ENCODE measurements at places on chromosomes 1 and 21.

DNA sequence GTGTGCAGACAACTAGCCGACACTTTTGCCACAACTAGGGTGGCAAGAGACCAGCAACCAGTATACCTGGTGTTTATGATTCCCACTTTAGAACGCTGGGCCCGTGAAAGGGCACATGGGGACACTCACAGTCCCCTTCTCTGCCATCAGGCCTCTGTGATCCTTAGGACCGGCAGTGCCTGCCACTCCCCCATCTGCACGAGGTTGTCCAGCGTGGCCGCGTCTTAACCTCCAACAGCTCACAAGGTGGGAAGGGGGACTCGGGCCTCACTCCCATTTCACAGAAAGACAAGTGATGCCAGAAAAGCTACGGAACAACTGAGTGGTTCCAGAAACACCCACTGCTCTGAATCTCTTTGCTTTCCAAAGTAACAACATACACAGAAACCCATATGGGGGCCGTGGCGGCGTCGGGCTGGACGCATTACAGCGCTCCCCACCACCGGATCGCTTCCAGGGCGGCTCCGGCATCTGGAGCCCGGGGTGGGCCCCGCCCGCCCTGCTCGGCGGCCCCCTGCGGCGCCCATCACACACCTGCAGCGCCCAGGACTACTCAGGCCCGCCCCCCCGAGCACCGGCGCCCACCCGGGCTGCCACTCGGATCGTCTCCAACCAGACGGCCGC is 1.0 kb downstream of the ZNF496 start:
- DNase-seq = no peak

- DNase-seq = no peak
Measured at GRCh38 chr1:41891199-41891896, 27.4 kb downstream of the HIVEP3 start.

DNA sequence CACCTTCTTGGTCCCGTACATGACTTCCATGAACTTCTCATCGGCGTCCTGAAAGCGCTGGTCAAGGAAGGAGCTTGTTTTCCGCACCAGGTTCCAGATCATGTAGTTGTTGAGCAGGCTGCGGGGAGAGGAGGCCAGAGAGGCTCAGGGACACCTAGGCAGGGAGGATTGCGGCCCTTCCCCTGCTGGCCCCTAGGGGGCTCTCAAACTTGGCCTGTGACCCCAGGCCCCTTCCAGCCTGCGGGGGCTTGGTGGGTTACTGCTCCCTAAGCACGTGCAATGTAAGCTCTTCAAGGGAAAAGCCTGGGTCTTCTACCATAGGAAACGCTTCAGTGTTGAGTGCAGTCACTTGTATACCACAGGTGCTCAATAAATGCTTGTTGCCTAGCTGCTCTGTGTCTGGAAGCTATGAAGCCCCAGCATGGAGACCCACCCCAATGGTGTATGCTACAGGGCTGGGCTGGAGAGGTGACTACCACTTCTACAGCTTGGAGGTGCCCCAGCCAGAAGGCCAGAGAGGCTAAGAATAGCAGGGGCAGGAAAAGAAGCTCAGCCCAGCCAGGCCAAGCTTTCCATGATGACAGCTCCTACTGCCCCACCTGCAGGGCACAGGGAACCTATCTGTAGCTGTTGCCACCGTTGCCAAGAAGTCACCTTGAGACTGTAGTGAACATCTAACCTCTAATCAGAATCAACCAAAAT is 45.1 kb downstream of the ECE1 start:
- peak; percentile 49 for DNase-seq

DNA sequence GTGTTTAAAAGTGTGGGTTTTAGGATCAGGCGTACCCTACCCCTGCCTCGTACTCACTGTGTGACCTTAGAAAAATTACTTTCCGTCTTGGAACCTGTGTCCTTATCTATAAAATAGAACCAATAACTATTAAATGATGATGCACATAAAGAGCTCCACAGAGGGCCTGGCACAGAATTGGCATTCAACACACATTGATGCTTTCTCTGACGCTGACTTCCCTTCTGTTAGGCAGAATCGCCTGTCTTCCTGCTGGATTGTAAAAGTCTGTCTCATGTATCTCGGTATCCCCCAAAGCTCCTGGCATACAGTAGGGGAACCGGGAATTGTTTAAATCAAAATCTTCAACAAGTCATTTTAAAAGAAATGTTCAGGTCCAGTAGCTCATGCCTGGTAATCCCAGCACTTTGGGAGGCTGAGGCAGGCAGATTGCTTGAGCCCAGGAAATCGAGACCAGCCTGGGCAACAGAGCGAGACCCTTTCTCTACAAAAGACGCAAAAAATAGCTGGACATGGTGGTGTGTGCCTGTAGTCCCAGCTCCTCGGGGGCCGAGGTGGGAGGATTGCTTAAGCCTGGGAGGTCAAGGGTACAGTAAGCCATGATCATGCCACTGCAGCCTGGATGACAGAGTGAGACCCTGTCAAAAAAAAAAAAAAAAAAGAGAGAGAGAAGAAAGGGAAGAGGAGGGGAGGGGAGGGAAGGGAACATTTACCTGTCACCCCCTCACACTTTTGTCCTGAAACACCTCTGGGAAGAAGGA is 41.3 kb upstream of the FHAD1 start:
- DNase-seq = no peak

GRCh38 chr1:78690516-78690915 is 40.9 kb downstream of the IFI44 start:
- DNase-seq = no peak

GRCh38 chr1:185534801-185535200 is 199.4 kb upstream of the HMCN1 start:
- DNase-seq = no peak

DNA sequence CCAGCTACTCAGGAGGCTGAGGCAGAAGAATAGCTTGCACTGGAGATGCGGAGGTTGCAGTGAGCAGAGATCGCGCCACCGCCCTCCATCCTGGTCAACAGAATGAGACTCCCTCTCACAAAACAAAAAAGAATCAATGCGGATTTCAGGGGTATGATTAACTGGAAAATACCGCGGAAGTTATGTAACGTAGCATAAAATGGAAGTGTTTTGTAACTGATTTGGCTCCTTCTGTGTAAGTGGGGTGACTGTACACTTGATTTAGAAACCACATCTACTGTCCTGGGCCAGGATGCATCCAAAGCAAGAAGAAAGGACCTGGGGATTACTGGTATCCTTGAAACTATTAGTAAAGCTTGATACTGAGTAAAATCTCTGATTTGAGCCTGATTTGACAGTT is 3.1 kb upstream of the VAMP4 start:
- DNase-seq = no peak

DNA sequence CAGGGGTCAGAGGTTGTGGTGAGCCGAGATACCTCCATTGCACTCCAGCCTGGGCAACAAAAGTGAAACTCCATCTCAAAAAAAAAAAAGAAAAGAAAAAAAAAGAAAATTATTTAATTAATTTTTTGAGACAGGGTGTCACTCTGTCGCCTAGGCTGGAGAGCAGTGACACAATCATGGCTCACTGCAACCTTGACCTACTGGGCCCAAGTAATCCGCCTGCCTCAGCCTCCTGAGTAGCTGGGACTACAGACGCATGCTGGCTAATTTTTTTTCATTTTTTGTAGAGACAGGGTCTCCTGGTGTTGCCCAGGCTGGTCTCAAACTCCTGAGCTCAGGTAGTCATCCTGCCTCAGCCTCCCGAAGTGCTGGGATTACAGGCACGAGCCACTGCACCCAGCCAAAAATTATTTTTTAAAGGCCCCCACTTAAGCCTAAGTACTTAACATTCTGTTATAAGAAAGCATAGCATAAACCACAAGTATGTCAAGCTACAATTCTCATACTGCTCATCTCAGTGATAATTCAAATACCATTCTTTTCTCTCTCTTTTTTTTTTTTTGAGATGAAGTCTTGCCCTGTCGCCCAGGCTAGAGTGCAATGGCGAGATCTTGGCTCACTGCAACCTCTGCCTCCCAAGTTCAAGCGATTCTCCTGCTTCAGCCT is 19.9 kb downstream of the NUCKS1 start:
- DNase-seq = no peak

DNA sequence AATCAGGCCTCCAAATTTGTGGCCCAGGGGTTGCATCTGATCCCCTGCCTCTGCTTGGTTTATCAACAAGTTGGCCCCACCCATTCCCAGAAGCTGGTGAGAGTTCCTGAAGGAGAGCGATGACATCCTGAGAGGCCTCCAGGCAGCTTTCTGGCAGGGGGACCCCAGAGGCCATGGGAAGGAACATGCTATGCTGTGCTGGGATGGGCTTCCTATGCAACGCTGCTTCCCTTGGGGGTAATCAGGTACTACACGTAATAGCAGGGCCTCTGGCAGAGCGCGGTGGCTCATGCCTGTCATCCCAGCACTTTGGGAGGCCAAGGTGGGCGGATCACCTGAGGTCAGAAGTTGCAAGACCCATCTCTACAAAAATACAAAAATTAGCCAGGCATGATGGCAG is 8.4 kb upstream of the MTF1 start:
- DNase-seq = peak; percentile 17

- DNase-seq = no peak
Measured at GRCh38 chr1:226064816-226065248, 2.3 kb downstream of the H3-3A start.

DNA sequence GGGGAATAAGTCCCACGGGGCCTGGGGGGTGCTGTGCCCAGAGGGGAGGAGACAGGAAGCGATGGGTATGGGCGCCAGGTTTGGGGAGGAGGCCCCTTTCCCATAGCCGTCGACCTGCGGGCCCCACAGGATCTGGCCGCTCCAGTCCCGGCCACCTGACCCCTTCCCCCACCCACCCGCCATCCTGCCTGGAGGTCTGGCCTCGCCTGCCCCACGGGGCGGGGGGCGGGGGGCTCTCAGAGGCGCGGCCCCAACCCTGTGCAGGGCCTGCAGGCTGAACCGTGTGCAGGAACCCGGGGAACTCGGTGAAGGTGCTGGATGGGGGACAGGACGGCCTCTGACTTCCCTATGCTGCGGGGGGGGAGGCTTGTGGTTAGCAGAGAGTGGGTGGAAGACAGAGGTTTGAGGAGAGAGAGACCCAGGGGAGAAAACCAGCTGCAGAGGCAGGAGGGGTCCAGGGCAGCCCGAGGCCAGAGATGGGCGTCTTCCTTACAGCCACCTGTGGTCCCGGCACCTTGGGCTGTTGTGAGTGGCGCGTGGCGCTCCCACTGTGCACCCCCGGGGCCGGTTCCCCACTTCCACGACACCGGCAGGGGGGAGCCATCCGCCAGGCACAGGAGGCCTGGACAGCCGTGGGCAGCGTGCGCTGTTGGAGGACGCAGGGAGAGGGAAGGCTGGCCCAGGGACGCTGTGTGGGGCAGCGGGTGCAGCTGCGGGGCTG is 2.5 kb upstream of the TNFRSF18 start:
- DNase-seq = no peak

DNA sequence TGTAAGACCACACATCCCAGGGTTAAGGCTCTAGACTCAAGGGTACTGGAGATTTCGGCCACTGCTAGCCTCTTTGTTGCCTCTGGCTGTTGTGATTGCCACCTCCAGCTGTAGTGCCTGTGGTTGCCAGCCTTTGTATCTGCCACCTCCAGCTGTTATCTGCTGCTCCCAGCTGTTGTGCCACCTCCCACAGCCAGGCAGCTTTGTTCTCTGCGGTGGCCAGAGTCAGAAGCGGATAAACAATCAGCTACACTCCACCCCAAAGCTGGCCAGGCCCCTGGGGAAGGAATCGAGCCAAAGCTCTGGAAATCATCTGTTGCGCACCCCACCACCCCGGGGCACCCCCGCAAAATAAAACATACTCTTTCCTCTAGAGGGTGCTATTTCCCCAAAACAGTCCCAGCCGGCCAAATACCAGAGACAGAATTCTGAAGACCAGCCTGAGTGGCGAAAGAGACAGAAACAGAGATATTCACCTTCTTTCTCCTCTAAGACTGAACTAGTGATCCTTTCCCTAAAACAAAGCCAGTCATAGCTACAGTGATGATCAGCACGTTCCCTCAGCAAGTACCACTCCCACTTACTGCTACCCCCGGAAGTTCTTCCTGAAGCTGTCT is 14.8 kb upstream of the PIGM start:
- peak; percentile 91 for DNase-seq

DNA sequence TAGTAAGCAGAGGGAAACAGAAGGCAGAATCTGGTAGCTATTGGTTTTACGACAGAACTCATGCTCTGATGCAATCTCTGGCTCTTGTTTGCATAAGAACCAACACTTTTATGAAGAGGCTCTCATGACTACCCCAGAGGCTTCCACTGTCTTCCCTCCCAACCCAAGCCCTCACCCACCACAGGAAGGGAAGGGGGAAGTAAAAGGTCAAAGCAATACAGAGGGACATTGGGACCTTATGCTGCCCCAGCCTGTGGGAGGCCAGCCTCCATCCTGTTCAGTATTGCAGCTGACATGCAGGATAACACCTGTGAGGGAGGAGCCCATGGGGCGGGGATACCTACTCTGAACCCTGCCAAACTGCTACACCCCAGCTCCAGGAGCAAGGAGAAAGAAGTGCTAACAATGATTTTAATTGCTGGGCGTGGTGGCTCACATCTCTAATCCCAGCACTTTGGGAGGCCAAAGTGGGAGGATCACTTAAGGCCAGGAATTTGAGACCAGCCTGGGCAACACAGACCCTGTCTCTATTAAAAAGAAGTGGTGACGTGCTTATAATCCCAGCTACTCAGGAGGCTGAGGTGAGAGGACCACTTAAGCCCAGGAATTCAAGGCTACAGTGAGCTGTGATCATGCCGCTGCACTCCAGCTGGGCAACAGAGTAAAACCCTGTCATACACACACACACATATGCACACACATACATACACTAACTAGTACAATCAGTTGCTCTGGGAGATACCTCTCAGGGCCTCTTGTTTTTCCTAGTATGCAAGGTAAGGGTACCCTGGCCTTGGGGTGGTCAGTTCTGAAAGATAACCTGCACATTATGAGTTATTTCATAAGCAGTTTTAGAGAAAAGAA is 9.5 kb downstream of the MR1 start:
- no peak for DNase-seq

GRCh38 chr1:93989601-93990000 is 80.4 kb upstream of the GCLM start:
- DNase-seq = no peak

All from ELF-1 (cell line).